H1 (cell line): ENCODE measurements at places on chromosomes 5 and 9.

DNA sequence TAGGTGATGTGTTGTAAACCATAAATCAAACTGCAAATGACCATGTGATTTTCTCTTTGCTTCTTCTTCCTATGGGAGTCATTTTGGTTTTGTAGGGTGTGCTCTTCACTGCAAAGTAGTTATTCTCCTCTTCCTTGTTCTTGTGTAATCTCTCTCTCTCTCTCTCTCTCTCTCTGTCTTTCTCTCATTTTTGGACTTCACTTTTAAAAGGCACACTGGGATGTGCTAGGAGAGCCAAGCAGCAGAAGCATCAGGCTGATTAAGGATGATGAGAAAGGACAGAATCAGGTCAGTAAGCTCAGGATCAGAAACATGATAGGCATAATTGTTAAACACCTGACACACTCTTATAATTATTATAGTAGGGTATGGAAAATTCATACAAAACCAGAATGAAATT is 505.3 kb upstream of the ZNF608 start:
- no peak for DNase-seq

DNA sequence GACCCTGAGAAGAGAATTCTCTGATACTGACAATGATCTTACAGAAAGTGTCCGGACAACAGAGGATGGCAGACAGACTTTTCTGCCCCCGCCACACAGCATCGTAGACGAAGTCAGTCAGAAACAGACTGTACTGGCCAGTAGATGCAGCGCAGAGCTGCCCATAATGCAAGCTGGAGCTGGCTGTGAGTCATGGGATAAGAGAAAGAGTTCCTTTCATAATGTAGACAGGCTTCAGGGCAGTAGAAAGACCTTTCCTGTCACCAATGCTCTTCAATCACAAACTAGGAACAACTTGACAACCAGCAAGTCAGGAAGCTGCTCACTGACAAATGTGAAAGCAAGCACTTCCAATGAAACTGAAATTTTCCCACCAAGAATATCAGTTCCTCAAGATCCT is 5.1 kb downstream of the SPATA31D1 start:
- no peak for DNase-seq

GRCh38 chr9:137664676-137665075 is 45.9 kb downstream of the EHMT1 start:
- no peak for DNase-seq

DNA sequence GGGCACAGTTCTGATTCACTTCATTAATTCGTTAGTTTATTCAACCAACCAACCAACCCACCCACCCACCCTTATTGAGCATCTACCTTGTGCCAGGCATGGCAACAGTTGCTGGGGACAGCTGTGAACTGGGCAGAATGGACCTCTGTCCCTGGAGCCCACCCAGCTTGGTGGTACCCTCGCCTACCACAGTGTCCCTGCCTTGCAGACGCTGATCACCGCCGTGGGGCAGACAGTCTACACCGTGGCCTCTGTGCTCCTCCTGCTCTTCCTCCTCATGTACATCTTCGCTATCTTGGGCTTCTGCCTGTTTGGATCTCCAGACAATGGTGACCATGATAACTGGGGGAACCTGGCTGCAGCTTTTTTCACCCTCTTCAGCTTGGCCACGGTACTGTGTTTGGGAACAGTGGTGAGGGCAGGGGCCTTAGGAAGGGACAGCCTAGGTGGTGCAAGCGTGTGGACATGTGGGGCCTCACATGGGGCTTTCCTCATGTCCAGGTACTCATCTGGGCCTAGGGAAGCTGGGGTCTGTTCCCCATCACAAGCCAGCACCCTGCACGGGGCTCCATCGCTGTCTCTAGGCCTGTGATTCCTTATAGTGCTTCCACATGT is 26.2 kb downstream of the PITX1 start:
- no peak for DNase-seq

- DNase-seq = no peak
Measured at GRCh38 chr5:155676967-155677366, 650.0 kb upstream of the SGCD start.

GRCh38 chr9:33676746-33677505 is 118.4 kb upstream of the PRSS3 start:
- peak; percentile 74 for DNase-seq
